ENCODE measurements at places on chromosomes 16 and 17.

DNA sequence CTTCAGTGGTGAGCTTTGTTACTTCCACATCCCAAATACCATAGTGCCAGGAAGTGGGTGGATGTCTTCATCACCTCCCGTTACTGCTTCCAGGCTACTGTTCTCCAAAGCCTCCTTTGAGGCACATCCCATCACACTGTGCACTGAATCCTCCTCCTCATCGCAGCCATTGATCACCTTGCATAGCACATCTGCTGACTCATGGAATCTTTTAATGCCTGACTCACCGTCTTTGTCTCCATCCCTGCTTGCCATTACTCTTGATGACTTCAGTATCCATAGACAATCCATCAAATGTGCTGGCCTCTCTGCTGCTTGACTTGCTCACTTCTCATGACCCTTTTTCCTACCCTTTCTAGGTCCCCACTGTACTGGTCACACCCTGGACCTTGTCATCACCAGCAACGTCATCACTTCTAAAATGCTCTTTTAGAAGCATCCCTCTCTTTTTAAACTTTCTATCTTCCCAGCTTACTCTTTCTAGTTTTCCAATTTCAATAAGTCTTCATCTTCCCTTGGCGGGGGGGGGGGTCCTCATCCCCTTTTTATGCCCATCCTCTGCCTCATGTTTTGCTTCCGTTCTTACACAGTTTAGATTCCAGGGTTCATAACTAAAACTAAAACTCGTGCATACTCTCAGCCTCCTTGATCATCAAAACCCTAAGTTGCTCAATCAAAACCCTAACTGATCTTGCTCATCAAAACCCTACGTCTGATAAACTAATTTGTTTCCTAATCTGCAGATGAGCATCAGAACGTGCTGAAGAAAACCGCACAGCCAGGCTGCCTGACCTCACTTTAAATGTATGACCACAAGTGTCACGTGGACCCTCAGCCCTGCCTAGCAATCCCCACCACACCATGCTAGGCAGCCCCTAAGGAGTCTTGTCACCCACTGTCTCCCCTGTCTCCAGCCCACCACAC, 289.7 kb upstream of the ZFHX3 start:
- no peak for DNase-seq

- DNase-seq = no peak
These were observed 52.6 kb downstream of the PGS1 start for GRCh38 chr17:78430892-78431691.

- DNase-seq = no peak
These were observed 17.4 kb downstream of the ZNF423 start for GRCh38 chr16:49838441-49839016.

DNA sequence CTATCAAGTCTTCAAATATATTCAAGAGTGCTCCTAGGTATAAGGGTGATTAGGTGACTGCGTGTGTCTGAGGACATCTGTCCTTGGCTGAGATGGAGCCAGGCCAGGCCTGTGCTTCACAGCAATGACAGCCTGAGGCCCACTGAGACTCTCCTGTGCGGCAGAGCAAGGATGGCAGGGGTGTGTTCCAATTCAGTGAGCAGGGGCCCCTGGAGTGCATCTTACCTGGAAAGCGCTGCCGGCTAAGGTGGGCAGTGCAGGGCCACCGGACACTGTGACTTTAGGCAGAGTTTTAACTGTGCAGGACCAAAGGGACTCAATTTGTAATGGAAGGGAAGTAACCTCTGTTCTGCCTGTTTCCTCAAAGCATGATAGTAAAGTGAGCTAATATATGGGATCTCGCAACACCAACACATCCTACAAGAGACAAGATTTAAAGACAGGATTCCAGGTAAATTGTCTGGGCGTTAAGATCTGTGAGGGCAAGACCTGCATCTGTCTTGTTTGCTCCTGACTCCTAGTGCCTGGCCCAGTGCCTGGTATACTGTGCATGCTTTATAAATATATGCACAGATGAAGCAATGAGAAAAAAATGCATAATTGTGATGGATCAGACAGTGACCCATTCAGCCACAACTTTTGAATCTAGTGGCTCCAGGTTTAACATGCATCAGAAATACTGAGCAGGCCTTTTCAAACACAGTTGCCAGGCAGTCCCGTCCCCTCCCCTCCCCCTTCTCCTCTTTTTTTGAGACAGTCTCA, 86.7 kb downstream of the MRC2 start:
- DNase-seq = no peak

DNA sequence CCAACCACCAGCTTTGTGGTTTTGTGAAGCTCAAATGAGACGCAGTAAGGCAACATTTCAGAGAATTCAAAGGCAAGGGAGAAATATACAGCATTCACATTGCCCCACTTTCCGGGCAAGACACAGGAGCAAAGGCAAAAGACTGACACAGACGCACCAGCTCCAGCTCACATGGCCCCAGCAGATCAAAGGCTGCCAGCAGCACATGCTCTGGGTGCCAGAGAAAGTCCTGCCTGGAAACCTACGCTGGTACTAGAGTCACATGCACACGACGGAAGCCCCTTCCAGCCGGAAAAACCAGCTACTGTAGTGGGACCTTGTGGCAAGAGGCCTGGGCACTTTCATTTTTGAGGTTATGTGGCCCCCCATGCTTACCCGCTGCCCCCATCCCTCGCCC, 50.1 kb downstream of the GTF3C1 start:
- DNase-seq = no peak

- no peak for DNase-seq
These were observed 892 bp downstream of the ABCC1 start for GRCh38 chr16:15950161-15950854.

DNA sequence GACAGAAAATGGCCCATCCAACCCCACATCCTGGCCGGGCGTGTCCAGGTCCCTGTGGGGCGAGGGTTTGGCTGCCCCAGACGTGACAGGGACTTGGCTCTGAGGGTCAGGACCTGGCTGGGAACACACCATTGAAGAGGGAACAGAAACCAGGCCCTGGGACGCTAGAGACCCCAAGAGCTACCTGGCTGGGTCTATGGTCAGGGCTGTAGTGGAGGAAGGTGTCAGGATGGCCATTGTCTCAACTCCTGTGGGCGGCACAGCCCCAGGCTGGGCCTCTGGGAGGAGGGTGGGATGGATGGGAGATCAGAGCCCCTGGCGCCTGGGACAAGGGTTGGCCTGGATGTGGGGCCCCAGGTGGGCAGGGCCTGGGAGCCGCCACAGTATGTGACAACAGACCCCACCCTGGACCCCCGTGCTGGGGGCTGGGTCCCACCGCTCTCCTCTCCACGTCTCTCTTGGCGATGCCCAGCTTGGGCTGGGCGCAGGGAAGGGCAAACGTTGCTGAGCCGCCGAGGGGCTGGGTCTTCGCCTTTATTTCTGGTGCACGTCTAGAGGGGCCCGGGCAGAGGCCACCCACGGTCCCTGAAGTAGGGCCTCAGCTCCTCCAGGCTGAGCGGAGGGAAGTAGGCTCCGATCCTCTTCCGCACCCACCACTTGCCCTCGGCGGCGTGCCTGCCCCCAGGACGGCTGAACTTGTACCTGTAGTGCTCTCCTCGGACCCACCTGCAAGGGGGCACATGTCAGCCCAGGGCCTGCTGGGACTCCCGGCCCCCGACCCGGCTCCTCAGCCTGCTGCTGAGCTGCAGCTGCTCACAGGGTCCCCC, 53.7 kb upstream of the GNG13 start:
- DNase-seq = no peak

DNA sequence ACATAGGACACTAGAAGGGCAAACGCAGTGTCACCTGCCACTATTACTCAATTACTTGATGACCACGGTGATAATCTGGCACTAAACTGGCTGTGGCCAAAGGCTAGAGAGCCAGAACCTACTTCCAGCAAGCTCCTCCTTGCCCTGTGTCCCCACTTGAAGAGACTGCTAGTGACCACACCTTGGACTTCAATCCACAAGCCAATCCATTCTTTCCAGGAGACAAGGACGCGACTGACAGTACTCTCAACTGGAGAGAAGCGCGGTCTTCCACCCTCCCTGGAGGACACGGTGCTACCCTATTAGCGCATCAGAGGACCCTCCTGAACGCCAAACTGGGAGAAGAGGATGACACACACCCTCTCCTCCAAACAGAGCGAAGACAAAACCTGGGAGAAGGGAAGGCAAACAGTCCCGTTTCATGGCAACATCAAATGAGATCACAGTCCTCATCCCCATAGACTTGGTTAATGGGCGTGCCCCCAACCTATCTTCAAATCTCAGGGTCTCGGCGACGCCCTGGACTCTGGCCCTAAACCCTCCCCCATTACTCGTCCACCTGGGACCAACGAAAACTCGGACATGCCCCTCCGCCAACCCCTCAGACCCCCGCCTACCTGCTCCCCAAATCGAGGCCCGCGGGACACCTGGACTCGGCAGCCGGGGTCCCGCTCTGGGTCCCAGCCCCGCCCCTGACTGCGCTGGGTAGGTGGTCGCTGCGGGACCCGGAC, 508 bp downstream of the FLCN start:
- DNase-seq = no peak

DNA sequence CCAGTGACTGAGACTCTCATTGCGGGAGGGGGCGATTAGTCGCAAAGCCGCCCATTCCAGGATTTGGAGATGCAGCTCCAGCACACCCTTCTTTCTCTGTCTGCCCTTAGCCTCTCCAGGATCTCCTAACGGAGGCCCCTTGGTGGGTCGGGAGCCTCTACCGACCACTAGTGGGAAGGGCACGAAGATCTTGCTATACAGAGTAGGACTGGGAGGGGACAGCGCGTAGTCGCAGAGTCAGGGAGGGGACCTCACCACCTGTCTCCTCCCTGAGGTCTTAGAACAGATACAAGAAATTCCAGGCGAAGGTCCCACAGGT, 588 bp upstream of the SMTNL2 start:
- DNase-seq = no peak

DNA sequence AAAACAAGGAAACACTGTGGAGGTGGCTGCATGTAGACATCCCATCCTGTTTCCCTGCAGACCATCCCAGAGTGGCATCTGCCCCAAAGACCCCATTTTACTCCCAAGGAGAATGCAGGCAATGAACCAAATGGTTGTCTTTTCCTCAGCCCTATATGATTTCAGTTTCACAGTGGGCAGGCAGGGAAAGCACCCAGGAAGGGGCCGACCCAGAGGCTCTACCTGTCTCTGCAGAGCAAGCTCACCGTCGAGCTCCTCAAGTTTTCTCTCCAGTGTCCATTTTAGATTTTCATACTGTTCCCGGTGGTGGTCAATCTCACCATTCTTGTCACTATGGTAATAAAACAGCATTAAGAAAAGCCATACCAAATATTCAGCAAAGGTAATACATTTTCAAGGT, 14.6 kb downstream of the CCDC57 start:
- no peak for DNase-seq

- no peak for DNase-seq
These were observed 57.6 kb upstream of the B4GALNT2 start for GRCh38 chr17:49074851-49075540.

GRCh38 chr16:1159973-1160772, 7.3 kb downstream of the CACNA1H start:
- no peak for DNase-seq

- no peak for DNase-seq
These were observed 49.4 kb downstream of the COG7 start for GRCh38 chr16:23403547-23403946.

GRCh38 chr16:79055251-79055970, 545.1 kb downstream of the MAF start:
- DNase-seq = no peak

DNA sequence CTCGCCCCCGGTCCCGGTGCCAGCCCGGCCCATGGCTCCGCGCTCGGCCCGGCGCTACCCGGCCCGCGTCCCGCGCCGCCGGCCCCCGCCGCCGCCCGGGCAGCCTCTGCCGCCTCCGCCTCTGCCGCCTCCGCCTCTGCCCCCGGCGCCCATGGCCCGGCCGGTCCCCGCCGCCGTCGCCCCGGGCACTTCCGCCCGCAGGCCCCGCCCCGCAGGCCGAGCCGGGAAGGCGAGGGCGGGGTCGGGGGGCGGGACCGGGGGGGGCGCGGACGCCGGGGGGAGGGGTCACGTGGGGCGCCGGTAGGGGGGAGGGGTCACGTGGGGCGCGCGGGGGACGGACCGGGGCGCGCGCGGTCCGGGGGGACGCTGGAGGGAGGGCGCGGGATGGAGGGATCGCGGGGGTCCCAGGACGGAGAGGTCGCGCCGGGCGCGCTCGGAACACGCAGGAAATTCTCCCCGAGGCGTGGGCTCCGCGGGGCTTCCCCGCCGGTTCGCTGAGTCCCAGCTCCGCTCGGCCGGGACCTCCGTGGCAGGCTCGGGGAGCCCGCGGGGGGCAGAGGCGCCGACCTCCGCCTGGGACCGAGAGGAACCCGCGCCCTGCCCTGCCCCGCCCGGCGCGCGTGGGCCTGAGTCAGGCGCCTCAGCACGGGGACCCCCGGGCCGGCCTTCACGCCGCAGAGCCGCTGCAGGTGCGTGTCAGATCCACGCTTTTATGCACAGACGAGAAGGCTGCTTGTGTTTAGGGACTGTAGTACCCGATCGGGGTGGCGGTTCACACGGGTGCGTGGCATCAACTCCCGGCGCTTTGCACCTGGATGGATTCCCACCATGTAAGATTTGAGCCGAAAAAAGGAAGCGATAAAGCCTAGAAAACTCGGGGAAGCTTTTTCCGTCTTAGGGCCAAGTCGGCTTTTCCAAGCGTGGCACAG, at the start of gene PGAP6:
Gene PGAP6, minus strand, starts transcription at position 190 of the 929 bp plus-strand sequence. Its CDS starts 157 bp downstream, at position 33.
- DNase-seq = peak; percentile 58

- no peak for DNase-seq
These were observed 724.2 kb upstream of the CDH8 start for GRCh38 chr16:62760398-62760797.

DNA sequence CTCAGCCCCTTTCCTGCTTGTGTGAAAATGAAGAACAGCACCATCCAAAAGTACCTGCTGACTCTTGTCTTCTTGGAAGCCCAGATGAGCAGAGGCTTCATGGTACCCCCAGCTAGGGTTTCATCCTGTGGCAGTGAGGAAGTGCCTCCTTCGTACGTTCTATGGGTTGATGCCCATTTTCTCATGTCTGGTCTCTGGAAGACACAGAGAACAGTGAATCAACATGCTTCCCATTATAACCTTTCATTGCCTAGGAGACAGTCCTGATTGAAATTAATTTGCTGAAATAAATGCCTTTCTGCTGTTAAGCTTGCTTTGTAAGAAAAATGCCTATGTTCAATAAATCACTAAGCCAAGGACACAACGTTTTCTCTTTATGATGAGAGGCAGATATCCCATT, 36.5 kb downstream of the RCVRN start:
- no peak for DNase-seq

GRCh38 chr16:21614896-21615295, 15.5 kb downstream of the METTL9 start:
- DNase-seq = no peak

DNA sequence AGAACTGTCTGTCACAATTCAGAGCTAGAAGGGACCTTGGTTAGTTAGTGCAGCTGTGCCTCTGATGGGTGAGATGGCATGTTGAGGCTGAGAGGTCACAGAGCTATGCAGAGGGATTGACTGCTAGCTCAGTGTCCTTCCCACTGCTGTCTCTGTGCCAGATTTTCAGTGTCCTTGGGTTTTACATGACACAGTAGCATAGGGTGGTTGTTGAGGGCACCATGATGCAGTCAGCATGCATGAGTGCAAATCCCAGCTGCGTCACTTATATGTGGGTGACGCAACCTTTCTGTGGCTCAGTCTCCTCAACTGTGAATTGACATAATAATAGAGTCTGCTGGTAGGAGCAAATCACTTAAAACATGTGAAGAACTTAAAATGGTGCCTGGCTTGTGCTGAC, 2.7 kb downstream of the MT1A start:
- DNase-seq = no peak

GRCh38 chr17:4728124-4728523, 3.1 kb upstream of the MED11 start:
- DNase-seq = no peak
